Heart right ventricle (tissue), 16 donors: ENCODE measurements at places on chromosomes 2 and 18. TPM values are rescaled to one million over a fixed set of nuclear protein-coding genes. Genes with fewer than 3 reads are reported as not detected.

Gene UNC80
- total RNA-seq: 0.90 TPM

Gene LYPD6B
- not detected for total RNA-seq

Gene LYG2
- not detected for total RNA-seq

Gene CGREF1
- total RNA-seq: 0.61 TPM

Gene TAF4B
- 1.1 TPM for total RNA-seq

Gene GPR75
- 1.2 TPM for total RNA-seq

Gene ATOH8
- 32.9 TPM for total RNA-seq

Gene SH3BP4
- 14.2 TPM for total RNA-seq

Gene THSD7B
- 0.05 TPM for total RNA-seq

Gene TNS1
- total RNA-seq: 684 TPM

Gene MPV17
- total RNA-seq: 67.6 TPM

Gene ERBB4
- 13.6 TPM for total RNA-seq

Gene TMEM37
- total RNA-seq: 4.7 TPM

Gene MEP1B
- total RNA-seq: not detected

Gene KCNF1
- total RNA-seq: not detected

Gene KRTCAP3
- not detected for total RNA-seq

GRCh38 chr2:72090781-72091482, 56.7 kb downstream of the CYP26B1 start:
- no peak for DNase-seq

GRCh38 chr2:215825707-215826106, 187.6 kb downstream of the MREG start:
- DNase-seq: no peak

DNA sequence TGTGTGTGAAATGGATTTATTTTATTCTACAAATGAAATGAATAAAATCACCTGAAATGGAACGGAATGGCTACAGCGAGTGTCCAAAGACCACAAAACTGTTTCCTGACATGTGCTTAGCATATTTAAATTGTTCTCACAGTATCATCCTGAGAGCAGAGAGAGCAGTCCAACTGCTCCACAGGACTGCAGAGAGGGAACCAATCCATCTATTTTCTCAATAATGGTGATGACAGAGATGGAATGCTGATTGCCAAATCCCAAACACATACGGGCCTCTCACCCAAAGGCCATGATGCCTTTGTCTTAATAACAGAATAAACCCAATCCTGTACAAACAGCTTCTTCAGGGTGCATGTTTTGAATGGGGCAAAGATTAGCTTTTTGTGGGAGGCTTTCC, 41.1 kb downstream of the STAT1 start:
- no peak for DNase-seq

- DNase-seq: no peak
Measured at GRCh38 chr2:197212344-197213262, 98.0 kb downstream of the ANKRD44 start.

- no peak for DNase-seq
Measured at GRCh38 chr2:145777297-145777696, 1257.4 kb upstream of the ZEB2 start.

DNA sequence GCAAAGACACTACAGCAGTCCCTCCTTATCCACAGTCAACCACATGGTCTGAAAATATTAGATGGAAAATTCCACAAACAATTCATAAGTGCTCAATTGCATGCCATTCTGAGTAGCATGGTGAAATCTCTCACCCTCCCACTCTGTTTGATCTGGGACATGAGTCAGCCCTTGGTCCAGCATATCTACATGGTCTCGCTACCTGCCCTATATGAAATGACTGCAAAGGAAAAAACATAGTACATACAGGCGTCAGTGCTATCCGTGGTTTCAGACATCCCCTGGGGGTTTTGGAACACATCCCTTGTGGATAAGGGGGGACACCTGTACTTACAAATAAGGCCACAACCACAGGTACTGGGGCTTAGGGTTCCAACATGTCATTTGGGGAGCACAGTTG, 73.7 kb downstream of the CABLES1 start:
- no peak for DNase-seq

DNA sequence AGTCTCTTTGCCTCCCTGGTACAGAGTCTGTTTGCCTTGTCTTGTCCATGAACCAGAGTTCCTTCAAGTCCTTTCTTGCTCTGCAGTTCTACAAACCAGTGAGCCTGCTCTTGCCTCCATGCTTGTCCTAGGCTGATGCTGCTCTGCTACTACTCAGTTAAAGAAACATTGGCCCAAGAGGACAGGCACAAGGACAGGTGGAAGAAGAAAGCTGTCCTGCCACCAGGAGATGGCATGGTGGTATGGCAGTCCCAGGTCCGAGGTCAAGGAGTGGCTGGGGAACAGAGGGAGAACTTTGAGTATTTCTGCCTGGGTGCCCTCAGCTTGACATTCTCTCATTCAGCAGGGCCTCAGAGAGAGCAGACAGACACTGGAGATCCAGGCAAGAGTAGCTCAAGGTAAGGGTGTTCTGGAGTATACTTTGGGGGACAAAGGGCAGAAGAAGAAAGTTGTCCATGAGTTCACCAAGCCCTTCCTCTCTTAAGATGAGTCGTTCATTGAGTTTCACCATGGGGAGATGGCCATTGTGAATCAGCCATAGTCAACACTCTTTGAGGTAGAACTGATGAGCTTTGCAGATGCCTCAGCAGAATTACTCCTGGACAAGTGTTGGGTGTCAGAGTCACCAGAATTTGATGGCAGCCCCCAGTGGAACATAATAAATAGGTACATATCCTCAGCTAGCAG, 20.4 kb downstream of the TTC32 start:
- no peak for DNase-seq

GRCh38 chr2:51844596-51844995, 812.7 kb upstream of the NRXN1 start:
- DNase-seq: no peak

GRCh38 chr2:6941299-6942046, 24.3 kb downstream of the RNF144A start:
- no peak for DNase-seq

DNA sequence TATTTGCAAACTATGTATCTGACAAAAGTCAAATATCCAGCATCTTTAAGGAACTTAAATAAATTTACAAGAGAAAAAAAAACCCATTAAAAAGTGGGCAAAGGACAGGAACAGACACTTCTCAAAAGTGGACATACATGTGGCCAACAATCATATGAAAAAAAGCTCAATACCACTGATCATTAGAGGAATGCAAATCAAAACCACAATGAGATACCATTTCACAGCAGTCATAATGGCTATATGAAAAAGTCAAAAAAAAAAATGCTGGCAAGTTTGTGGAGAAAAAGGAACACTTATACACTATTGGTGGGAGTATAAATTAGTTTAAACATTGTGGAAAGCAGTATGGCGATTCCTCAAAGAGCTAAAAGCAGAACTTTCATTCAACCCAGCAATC, 130.3 kb upstream of the LHCGR start:
- no peak for DNase-seq

GRCh38 chr2:44972771-44973535, 31.5 kb downstream of the SIX3 start:
- DNase-seq: no peak

- no peak for DNase-seq
Measured at GRCh38 chr2:206993396-206993911, 54.1 kb downstream of the CPO start.

GRCh38 chr2:113079131-113079530, 11.4 kb downstream of the IL1F10 start:
- no peak for DNase-seq

GRCh38 chr18:32884543-32884942, 111.7 kb upstream of the KLHL14 start:
- no peak for DNase-seq

DNA sequence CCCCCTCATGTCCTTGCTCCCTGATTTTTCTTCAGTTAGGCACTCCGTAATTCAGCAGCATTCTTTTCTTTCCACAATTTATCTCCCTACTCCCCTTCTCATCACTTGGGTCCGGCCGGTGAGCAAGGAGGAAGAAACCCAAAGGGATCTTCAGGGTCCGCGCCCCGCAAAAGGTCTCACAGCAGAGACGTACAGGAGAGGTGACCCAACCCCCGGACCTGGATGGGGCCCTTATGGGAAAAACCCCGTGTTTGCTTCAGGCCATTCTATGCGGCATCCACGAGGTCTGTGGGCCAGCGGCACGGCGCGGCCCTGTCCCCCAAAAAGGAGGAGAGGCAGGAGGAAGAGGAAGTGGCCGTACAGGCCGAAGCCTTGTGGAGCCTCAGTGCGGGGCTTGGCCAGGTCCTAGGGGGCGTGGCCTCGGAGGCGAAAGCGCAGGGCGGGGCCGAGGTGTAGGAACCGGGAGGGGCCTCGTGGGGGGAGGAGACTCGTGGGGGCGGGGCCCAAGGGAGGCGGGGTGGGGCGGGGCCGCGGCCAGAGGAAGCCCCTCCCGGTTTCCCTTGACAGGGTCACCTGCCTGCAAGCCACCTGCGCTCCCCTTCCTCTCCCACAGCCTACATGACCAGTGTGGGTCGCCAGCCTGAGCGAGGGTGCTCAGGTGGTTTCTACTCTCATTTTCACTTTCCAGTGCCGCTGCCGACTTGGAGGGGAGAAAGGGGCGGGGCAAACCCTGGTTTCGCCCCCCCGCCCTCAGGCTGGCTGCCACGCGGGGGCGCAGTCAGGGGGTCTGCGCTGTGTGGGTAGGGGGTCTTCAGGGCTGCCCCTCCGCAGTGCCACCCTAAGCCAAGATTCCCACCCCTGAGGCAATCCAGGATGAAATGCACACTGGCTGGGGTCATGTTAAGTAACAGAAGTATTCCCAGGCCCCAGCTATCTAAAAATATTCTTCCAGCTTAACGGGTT, 156.4 kb upstream of the XPO1 start:
- peak; percentile 97 for DNase-seq

DNA sequence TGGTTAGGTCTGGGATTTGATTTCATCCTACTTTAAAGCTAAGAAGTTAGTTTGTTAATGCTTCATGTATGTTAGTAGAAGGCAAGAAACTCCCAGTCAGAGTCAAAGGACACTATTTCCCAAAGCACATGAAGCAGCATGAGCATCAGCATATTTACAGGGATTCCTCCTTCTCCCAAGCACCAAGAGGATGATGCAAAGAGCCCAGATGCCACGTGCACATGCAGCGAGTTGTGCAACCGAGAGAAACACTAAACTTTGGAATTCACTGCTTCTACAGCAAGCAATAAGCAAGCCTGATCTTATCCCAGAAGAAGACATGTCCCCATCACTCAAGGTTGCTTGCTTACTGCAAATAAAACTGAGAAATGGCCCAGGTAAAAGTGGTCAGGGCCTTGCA, 32.5 kb downstream of the CPO start:
- no peak for DNase-seq

GRCh38 chr2:118044854-118045253, 31.0 kb upstream of the CCDC93 start:
- no peak for DNase-seq

- DNase-seq: no peak
Measured at GRCh38 chr2:41446266-41446665, 601.6 kb upstream of the PKDCC start.

GRCh38 chr2:79860228-79861058, 347.6 kb downstream of the CTNNA2 start:
- DNase-seq: no peak

DNA sequence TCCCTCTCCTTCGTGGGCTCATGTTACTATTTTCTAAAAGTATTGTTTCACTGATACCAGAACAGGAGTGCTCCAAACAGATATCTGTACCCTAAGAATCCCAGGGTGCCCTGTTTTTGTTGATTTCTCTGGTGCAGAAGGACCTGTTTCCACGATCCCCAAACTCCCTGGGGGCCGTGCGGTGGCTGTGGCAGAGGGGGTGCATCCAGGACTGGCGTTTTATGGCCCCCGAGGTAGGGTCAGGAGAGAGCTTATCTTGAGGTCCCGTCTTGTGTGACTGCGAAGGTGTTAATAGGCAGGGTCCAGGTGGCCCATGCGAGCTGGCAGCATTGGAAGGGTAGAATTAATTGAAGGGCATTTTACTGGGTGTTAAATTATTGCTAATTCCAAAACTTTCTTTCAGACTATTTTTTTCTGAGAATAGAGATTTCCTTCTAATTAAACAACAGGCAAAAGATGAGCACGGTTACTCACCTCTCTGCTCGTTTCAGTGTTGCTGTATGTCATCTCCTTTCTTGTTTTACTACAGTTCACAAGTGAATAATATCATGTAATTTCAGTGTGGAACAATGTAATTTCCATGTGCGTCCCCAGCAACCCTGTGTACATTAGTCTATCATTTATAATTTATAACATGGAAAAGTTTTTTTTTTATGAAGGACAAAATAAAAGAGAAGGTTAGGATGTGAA, 8.2 kb downstream of the TWIST2 start:
- DNase-seq: no peak

DNA sequence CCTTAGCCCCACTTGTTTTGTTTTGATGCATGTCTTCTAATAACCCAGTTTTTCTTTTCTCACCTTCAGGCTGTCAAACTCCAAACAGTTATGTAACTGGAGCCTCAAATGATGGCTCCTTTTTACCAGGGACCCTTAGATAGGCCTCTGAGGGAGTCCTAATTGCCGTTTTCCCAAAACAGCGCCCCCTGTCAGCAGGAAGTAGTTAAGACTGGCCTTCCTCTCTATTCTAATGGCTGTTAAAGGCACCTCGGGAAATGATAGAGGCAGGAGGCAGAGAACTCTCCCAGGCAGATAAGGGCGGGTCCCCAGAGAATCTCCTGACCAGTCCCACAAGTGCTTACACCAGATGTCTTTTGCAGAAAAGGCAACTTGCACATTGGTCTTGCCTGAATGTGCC, 123.2 kb downstream of the KCNS3 start:
- DNase-seq: no peak

DNA sequence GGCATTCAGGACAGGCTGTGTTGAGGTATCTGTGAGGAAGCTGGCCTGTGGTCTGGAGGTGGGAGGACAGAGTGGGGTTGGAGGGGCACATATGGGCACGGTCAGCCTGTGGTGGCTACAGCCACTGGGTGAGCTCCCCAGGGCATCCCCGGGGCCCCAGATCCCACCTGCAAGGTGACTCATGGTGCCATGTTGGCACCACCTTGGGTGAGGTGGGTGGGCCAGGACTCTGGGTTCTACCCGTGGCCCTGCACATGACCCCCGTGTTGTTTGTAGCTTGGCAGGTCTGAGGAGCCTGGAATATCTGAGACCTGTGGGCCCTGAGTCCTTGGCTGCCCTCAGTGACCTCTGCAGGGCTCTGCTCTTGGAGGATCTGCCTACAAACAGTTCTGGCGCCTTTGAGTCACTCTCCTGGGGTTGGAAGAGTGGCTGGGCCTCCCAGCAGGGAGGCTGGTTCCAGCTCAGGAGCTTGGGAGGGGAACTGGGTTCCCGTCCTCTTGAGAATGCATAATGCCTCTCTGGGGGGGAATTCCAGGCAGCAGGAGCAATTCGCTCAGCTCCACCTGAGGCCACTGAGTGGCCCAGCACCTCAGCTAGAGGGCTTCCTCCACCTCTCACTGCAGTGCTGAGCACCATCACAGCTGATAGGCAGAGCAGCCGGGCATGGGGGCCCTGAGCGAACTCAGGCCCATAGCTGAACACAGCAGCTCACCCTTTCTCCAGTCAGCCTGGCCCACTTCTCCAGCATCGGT, 105.1 kb downstream of the DYSF start:
- no peak for DNase-seq

DNA sequence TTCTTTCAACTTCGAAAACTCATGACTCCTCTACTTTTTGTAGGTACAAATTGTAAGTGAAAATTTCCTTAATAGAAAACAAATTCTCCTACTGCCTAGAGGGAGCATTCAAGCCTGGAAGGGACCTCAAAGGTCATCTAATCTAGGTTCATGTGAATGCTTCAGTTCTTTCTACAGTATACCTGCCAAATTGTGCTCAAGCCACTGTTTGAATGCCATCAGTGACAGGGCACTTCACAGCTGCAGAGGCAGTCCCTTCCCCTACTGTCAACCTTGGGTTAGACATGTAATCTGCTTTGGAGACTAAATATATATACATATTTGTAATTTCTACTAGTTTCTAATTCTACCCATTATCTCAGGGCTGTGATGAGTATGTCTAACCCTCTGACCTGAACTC, 681.3 kb upstream of the CDH2 start:
- no peak for DNase-seq
